ENCODE measurements at places on chromosomes 4 and X.

DNA sequence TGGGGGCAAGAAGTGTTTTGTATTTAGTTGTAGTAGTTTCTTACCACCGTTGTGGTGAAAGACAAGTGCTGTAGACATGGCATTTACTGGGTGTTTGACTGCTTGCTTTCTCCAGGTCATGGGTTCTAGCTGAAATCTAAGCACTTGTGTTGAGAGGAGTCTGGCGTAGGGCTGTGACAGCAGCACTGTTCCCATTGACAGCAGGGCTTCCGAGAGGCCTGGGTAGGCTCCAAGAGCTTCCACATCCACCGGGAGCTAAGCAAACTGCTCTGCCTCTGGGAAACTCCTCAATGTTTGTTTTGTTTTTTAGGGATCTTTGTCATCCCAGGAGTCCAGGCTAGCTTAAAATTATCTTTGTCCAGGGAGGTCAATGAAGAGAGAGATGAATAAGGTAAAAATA is 44.3 kb downstream of the BMPR1B start:
- DNase-seq: no peak

DNA sequence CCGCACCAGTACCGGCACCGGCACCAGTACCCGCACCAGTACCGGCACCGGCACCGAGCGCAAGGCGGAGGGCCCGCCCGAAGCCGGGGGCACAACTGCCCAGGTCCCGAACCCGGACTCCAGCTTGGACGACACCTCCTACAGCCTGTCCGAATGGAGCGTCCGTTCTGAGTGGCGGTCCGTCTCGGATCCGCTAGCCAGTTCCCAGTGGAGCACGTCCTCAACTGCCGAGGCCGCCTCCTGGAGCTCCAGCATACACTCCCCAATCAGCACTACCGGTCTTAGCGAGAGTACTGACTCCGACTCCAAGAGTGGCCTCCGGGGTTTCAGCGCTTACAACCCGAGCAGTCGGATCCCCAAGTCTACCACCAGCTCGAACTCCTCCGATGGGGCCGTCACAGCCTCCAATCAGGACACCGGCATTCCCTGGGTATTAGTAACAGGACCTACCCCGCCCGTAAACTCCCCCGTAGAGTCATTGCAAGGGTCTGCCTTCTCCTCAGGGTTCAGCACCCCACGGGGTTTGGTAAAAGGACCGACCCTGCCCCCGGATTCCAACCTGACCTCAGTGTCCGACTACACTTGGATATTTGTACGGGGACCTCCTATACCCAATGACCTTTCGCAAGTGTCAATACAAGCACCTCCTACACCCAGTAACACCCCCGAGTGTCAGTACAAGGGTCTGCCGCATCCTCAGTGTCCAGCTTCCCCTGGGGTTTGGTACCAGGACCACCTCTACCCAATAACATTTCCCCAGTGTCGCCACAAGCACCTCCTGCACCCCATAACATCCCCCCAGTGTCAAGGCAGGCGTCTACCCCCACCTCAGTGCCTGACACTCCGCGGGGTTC is 721 bp upstream of the MAOA start:
- peak; percentile 8 for DNase-seq

GRCh38 chr4:3243136-3243780 is 5.7 kb upstream of the MSANTD1 start:
- DNase-seq: no peak

DNA sequence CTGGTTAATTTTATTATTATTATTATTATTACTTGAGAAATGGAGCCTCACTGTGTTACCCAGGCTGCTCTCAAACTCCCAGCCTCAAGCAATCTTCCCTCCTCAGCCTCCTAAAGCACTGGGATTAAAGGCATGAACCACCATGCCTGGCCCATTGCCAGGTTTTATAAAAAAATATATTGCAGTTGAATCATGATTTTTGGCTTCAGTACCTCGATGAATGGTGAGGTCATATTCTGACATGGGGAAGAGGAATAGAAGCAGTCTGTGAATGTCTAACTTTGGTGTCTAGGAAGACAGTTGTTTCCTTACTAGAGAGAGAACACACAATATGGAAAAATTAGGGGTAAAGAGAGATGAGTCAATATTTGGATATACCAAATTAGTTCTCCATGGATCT is 32.0 kb downstream of the CCSER1 start:
- DNase-seq: no peak

DNA sequence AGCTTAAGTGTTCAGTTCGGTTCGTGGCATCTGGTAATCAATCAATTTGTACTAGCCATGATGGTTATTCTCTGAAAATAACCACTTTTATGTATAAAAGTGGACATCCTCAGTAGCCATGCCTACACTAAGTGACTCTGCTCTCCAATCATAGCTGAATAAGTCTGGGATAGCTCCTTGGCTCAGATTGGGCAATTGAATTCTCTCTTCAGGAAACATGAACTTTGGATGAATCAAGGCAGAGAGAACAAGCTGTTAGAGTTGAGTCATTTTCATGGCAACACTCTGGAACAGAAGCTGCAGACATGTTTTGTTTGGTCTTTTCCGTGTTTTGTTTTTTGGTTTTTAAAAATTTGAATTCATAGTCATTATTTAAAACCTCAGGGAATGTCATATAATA is 66.8 kb upstream of the TMEM164 start:
- no peak for DNase-seq

GRCh38 chrX:37753384-37753783 is 26.5 kb upstream of the CYBB start:
- no peak for DNase-seq

GRCh38 chrX:85516131-85516530 is 136.7 kb upstream of the POF1B start:
- DNase-seq: no peak

GRCh38 chrX:370244-370962 is 16.3 kb downstream of the PPP2R3B start:
- no peak for DNase-seq

DNA sequence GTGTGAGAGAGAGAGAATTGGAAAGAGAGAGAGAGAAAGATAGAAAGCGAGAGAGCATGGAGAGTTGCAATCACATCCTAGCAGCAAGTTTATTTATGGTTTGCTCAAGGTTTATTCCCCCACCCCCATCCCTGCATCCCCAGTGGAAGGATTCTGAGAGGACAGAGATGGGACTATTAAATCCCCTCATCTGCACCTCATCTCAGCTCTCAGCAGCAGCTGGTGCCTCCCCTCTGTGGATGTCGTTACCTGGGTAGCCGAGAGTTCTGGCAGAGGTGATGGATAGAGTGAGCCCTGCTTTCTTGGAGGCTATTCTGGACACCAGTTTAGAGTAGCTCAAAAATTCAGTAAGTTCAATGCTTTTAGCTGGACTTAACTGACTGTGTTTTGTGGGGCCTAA is 132.0 kb upstream of the RAI2 start:
- no peak for DNase-seq

DNA sequence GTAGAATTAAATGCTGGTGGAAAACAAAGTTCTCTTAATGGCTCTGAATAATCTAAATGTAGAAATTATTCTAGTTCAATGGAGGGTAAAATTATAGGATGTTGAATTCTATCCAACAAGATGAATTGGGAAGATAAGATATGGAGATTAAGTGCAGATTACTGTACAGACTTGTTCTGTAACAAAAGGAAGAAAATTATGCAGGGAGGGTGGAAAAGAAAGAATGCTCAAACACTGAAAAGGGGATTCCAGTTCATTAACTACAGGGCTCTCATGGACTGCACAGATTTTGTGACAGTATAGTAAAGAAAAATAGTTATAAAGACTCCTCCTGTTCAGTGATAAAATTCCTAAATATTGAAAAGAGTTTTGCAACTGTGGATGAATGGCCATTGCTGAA is 1794.0 kb upstream of the PCDH7 start:
- DNase-seq: no peak

DNA sequence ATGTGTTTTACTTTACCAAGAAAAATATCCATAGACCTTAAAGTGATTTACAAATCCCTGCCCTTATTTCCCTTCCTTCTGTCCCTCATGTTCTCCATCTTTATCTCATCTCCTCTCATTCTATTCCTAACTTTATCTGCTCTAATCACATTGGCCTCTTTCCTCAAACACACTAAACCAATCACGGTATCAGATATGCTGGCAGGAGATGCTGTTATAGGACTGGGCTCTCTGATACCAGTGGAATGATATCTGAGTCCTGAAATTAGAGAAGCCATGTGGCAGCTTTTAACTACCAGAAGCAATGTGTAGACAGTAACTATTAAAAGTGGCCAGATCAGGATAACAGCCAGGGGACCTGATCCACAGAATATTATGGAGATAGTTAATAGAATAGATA is 49.9 kb upstream of the GIMD1 start:
- no peak for DNase-seq

DNA sequence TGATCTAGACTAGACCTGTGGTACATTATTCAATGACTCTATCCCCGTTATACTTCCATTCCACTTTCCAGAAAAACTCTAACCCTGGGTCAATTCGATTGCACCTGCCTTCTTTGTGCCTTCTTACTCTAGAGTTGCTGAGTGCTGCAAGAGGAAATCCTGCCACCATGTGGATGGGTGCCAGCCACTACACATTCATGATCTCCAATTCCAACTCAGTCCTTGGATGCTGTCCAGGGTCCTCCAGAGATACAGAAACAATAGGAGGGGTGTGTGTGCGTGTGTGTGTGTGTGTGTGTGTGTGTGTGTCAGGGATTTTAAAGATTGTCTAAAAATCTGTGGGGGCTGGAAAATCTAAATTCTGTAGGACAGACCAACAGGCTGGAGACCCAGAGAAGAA is 42.9 kb upstream of the INTS6L start:
- DNase-seq: peak; percentile 45

GRCh38 chr4:47551682-47552081 is 66.6 kb downstream of the ATP10D start:
- DNase-seq: no peak

- no peak for DNase-seq
Measured at GRCh38 chrX:12617241-12617640, 174.0 kb upstream of the PRPS2 start.

- no peak for DNase-seq
Measured at GRCh38 chrX:28552322-28552721, 34.9 kb upstream of the IL1RAPL1 start.

- peak; percentile 54 for DNase-seq
Measured at GRCh38 chr4:85696661-85697060, 221.7 kb downstream of the ARHGAP24 start.

GRCh38 chrX:16239211-16239610 is 71.9 kb downstream of the MAGEB17 start:
- DNase-seq: peak; percentile 85

- DNase-seq: no peak
Measured at GRCh38 chr4:124948976-124949597, 236.6 kb upstream of the ANKRD50 start.

DNA sequence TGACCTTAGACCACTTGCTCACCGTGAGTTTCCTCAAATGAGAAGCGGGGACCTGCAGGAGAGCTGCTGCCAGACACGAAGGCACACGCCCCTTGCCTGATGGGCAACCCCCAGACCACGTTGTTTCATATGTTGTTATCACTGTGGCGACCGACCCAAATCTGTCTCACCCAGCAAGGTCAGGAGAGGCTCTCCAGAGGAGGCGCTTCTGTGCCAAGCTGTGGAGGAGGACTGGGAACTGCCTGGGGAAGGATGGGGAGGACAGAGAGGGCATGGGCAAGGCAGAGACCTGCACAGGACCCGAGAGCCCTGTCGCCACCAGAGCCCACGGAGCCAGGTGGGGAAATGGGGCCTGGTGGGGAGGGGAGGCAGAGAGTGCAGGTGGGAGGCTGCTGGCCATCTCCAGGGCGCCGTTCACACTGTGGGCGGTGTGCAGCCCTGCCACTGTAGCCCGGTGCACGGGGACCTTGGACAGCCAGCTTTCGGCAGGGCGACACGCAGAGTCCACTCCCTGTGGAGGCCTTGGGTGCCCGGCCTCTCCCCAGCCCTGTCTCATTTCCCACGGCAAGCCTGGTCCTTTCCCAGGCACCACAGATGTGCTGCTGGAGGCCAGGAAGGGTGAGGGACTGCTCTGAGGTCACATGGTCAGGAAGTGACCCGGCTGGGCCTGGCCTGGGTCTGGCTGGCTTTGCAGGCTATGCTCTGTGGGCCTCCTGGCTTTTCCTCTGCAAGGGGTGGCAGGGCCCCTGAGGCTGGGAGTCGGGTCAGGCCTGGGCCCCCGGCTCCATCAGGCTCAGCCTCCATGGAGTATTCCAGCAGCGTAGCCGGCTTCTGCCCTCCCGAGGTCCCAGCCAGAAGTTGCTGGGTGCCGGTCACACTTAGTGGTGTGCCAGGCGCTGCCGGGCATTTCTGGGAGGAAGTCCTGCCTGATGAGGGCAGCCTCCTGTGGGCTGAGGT is 3.2 kb downstream of the HTRA3 start:
- no peak for DNase-seq

DNA sequence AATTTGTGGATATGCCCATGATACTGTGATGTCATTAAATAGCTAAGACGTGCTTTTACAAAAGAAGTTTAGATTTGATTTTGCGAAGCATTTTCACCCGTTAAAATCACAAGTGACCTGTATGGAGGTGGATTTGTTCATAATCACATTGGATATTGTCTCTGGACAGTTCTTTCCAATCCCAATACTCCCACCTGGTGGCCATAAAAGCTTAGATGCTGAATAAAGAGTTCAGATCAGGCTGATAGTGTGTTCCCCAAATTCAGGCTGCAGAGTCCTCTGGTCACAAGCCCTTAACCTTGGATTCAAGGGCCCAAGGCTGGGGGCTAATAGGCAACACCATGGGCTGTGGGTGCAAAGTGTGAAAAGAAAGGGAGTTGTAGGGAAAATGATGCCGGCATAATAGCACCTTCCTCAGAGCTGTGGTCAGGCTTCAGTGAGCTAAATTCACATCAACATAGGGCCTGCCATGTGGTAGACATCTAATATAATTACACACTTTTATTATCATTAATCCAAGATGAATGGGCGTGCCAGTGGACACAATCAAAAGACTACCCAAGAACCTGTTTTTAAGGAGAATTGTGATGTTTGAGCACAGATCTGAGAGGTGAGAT is 28.1 kb downstream of the SMIM43 start:
- peak; percentile 78 for DNase-seq

GRCh38 chrX:130211415-130212186 is 39.8 kb downstream of the RAB33A start:
- no peak for DNase-seq

- no peak for DNase-seq
Measured at GRCh38 chrX:23792861-23793553, 10.0 kb downstream of the SAT1 start.

DNA sequence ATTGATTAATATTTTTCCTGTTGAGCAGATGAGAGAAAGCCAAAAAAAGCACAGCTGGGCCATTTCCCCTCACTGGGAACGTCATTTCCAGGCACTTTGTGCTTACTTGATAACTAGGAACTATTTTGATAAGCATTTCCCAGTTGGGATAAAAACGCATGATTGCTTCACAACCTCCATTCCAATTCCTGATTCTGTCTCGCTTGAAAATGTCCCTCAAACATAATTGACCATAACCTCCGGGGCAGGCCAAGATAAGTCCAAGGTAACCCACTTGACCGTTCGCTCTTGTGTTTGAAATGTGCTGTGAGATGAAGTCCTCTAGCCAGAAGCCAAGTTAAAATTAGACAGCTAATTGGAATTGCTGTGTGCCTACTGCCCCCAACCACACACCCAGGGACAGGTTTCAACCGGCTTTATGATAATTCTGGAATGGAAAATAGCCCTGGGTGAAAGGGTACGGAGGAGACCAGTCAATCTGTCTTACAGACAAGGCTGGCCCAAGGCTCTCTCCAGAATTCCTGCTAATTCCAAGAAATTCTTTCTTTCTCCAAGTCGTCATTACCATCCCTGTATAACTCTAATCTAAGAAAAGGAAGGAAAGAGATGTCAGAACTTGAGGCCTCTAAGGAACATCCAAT is 137.1 kb downstream of the MID1 start:
- no peak for DNase-seq

Measured in COLO829 (cell line).